ENCODE measurements at places on chromosomes 7 and 10.
A peak's percentile ranks its signal among the peaks of the same experiment; 100 is the strongest.

DNA sequence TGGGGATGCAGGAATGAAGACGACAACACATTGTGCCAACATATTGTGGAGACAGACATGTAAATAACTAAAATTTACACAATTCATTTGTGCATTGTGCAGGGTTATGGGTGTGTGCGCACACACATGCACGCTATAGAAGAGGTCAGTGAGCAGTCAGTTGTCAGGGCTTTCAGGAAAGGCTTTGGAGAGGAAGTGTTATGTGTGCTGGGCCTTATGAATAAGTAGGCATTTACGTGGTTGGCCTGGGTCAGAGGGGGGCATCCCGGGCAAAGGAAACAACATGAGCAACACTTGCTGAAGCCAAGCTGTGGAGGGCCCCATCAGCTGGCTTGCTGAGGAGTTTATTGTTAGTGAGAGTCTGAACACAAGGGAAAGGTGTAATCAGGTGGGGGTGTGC, 4.1 kb downstream of the PRXL2A start:
- DNase-seq = no peak

DNA sequence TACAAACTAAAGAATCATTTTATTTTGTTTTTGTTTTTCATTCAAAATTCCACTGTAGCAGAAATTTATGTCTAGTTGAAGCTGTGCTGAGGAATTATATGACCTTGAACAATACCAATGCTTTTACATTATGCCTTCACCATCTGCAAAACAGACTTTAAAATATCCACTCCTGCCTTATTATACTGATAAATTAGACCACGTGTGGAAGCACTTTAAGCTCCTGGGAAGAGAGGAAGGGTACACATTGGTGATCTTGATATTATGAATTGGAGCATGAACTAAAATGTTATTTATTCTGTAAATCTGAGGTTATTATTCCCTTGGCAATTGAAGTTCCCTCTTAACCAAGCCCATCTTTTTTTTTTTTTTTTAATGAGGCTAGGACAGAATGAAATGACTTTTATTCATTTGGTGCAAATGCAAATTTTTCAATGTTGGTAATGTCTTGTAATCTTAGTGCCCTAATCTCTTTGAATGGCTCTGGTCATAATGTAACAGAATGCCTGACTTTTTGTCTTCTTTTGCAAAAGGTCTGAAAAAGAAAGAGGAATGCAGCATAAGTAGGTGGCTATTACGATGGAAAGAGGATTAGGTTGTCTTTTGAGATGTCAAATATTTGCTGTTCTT, 139.9 kb upstream of the COBL start:
- DNase-seq = no peak

DNA sequence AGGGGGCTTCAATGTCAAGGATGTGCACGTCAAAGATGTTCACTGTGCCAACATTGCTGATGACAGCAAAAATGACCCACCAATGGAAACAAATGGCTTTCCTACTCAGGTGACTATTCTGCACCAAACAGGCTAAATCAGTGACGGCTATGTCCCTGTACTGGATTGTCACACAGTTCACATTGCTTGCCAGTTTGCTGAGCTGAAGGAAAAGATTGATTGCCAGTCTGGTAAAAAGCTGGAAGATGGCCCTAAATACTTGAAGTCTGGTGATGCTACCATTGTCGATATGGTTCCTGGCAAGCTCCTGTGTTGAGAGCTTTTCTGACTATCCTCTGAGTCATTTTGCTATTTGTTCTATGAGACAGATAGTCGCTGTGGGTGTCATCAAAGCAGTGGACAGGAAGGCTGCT, 202.2 kb upstream of the ETV1 start:
- DNase-seq = peak; percentile 45

DNA sequence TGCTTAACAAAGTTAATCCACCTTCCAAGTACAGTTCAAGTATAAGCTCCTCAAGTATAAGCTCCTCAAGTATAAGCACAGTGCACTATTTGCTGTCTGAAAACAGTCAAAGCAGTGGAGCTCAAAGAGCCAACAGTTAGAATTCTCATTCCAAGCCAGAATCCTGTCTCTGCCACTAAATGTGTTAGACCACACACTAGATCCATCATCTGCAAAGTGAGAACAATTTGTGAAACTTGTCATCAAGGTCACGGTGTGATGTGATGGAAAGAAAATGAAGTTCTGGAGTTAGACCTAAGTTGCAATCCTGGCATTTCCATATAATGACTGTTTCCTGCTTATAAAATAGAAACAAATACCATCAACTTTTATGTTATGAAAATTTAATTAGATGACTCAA, 602.5 kb downstream of the TNS3 start:
- peak; percentile 30 for DNase-seq

GRCh38 chr7:123624527-123625183, 23.0 kb downstream of the ASB15 start:
- no peak for DNase-seq

DNA sequence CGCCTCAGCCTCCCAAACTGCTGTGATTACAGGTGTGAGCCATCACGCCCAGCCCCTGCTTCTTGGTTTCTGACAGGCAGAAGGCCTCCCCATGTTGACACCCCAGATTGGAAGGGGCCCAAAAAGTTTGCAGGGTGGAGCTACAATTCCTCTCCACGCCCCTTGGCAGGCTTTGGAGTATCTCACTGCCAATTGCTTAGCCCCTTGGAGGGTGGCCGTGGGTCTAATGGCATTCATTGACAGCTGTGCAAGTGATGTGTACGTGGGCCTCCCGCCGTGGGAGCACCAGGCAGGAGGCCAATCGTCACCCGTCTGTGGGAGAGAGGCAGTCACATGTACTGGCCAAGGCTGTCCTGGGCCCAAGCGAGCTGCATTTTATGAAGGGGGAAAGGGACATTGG, 73.7 kb upstream of the PPIF start:
- DNase-seq = no peak
